ENCODE measurements at places on chromosomes 7 and 10.

DNA sequence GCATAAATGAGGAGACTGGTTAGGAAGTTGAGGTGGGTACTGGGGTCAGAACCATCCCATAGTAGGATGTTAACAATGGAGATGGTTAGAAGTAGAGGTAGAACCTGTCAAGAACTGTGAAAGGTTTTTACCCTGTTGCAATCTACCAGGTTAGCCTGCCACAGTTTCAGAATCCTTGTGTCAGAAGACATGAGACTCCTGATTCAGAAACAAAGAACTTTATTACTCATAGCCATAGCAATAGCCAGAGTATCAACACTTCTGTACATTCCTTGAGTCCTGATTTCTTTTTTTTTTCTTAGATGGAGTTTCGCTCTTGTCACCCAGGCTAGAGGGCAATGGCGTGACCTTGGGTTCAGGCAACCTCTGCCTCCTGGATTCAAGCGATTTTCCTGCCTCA is 200.9 kb downstream of the GRM3 start:
- no peaks in the 10 kb centered on the region for H3K36me3 ChIP-seq
- H3K27me3 ChIP-seq, result no peaks in the 10 kb centered on the region
- H3K4me3 ChIP-seq, result no peak overlapping the region
- H3K4me1 ChIP-seq, result no peaks in the 10 kb centered on the region
- no peak for DNase-seq
- no peak overlapping the region for H3K27ac ChIP-seq

DNA sequence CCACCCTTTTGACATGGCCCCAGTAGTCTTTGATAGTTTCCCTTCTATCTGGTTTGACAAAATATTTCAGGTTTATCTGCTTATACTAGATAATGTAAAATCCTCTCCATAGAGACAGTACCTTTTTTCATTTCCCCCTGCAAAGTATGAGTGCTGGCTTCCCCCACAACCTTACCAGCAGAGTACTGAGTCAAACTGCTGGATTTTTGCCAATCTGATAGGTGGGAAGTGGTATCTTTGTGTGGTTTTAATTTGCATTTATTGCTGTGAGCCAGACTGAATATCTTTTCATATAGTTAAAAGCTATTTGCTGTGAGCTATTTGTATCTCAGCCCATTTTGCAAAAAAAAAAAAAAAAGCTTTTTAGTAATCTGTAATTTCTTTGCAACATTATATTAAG is 32.1 kb upstream of the HECTD2 start:
- no peak for DNase-seq
- no peaks in the 10 kb centered on the region for H3K36me3 ChIP-seq
- no peaks in the 10 kb centered on the region for H3K27me3 ChIP-seq
- no peak overlapping the region for H3K4me3 ChIP-seq
- H3K4me1 ChIP-seq, result no peaks in the 10 kb centered on the region

DNA sequence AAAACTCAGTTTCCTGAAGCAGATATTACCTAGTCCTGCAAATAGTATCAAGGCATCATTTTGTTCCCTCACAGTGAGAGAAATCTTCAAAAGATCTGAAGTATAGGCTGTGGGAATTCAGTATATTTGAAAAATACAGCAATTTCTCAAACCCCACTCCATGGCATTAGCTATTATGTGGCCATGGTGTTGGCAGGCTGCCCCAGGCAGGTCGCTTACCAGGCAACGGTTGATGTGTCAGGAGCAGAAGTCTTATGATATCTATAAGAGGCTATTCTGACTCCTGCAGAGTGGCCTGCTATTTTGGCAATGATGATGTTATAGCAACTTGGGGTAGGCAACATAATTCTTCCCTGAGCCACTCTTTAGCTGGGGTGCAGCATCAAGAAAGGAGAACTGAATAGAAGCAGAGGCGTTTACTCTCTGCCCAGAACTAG is 187.9 kb downstream of the PLXDC2 start:
- H3K4me1 ChIP-seq, result no peaks in the 10 kb centered on the region
- H3K27ac ChIP-seq, result peak overlapping the region; percentile 80
- DNase-seq, result no peak
- H3K27me3 ChIP-seq, result no peaks in the 10 kb centered on the region

DNA sequence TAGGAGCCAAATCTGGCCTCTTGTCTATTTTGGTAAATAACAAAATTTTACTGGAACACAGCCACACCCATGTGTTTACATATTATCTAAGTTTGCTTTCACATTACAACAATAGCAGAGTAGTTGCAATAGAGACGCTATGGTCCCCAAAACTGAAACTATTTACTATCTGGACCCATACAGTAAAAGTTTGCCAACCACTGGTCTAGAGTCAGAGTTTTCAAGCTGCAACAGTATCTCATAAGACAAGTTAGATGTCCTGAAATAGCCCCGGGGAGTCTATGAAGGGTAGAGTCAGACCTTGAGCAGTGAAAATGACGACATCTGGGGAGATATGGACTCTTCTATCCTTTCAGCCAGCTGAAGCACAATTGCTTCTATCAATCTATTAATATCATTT is 74.2 kb downstream of the CTNNA3 start:
- H3K27ac ChIP-seq, result no peak overlapping the region
- H3K4me3 ChIP-seq, result no peak overlapping the region
- H3K27me3 ChIP-seq, result no peaks in the 10 kb centered on the region
- no peak for DNase-seq
- no peaks in the 10 kb centered on the region for H3K36me3 ChIP-seq

DNA sequence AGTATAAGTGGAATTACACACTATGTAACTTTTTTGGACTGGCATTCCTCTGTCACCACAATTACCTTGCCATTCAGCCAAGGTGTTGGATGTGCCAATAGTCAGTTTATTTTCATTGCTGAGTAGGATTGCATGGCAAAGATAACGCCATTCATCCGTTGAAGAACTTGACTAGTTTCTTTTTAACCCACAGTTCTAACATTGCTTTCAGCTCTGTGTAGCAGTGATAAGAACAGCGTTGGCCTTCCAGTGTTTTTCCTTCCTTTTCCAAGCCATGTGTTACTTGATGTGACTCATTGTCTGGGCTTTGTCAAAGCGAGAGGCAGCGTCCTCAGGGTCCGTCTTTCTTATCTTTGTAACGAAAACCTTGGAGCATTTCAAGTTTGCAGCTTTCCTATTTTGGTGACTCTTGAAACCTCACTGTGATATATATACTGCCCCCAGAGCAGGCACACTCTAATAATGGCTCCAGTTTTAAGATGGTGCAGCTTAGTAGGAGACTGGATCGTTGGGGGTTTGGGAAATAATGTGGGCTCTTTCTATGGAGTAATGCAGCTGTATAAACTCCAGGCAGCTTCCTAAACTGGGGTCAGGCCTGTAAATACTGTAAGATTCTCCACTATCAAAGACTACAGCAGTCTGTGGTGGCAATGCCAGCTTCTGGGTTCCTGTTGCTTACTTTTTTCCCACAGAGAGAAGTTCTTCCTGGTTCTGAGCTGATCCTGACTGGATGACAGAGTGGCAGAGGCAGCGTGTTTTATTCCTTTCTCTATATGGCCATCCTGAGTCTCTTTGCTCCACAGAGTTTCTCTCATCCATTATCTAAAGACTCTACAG is 41.7 kb downstream of the AKR1E2 start:
- DNase-seq, result no peak
- no peak overlapping the region for H3K4me3 ChIP-seq
- no peaks in the 10 kb centered on the region for H3K4me1 ChIP-seq

DNA sequence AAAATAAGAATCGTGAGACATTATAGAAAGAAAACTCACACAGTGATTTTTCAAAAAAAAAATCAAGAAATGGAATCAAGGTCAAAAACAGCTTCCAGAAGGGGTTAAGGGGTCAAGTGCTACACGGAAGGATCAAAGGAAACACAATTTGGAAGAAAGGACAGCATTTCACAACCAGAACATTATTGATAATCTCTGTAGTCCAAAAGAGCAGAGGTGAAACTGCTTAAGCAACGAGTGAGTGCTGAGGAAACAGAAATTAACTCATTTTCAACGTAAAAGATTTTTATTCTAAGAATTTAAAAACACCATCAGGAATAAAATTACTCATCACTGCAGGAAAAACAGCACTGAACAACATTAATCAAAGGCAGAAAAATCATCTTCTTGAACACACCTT is 23.5 kb downstream of the MINDY3 start:
- no peaks in the 10 kb centered on the region for H3K4me1 ChIP-seq
- no peak for DNase-seq
- no peak overlapping the region for H3K4me3 ChIP-seq
- H3K36me3 ChIP-seq, result no peaks in the 10 kb centered on the region

DNA sequence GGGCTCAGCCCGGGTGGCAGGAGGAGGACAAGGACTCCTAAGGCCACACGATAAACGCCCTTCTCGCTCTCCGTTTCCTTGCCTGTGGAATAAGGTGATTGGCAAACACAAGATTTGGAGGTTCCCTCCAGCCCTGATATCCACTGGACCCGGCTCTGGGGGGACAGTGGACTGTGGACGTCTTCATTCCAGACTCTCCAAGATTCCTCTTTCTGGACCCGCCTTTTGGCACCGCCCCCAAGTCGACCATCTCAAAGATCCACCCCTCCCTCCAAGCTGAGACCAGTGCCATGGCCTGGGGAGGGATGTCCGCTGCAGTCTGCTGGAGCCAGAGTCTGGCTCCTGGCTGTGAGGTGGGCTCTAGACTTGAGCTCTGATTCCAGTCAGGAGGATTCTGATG is 23.6 kb downstream of the ZNF783 start:
- H3K27ac ChIP-seq, result peak overlapping the region; percentile 50
- peaks cover 5% of the 10 kb centered on the region for H3K36me3 ChIP-seq
- H3K4me3 ChIP-seq, result peak overlapping the region; percentile 72

DNA sequence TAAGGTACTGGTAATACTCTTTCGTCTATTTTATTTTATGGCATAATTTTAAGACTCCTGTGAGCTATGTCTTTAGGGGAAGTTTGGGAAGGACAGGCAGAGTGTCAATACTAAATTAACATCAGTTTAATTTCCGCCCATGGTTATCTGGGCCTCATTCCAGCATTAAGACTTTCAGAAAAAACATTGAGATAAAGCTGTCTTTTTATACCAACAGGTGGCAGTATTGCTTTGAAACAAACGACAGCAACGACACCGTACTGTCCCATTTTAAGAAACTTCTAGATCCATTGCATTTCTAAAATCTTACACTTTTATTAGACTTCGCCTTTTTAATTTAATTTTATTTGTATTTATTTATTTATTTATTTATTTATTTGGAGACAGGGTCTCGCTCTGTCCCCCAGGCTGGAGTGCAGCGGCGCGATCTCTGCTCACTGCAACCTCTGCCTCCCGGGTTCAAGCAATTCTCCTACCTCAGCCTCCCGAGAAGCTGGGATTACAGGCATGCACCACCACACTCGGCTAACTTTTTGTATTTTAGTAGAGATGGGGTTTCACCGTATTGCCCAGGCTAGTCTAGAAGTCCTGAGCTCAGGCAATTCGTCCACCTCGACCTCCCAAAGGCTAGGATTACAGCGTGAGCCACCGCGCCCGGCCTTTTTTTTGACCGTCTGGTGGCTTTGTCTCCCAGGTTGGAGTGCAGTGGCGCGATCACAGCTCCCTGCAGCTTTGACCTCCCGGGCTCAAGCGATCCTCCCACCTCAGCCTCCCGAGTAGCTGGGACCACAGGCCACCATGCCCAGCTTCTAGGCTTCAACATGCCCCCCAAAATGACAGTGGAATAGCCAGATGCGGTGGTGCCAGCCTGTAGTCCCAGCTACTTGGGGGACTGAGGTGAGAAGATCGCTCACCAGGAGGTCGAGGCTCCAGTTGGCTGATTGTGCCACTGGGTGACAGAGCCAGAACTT is 78.7 kb upstream of the C1GALT1 start:
- no peak for DNase-seq
- no peaks in the 10 kb centered on the region for H3K4me1 ChIP-seq
- no peak overlapping the region for H3K4me3 ChIP-seq
- H3K27me3 ChIP-seq, result no peaks in the 10 kb centered on the region

DNA sequence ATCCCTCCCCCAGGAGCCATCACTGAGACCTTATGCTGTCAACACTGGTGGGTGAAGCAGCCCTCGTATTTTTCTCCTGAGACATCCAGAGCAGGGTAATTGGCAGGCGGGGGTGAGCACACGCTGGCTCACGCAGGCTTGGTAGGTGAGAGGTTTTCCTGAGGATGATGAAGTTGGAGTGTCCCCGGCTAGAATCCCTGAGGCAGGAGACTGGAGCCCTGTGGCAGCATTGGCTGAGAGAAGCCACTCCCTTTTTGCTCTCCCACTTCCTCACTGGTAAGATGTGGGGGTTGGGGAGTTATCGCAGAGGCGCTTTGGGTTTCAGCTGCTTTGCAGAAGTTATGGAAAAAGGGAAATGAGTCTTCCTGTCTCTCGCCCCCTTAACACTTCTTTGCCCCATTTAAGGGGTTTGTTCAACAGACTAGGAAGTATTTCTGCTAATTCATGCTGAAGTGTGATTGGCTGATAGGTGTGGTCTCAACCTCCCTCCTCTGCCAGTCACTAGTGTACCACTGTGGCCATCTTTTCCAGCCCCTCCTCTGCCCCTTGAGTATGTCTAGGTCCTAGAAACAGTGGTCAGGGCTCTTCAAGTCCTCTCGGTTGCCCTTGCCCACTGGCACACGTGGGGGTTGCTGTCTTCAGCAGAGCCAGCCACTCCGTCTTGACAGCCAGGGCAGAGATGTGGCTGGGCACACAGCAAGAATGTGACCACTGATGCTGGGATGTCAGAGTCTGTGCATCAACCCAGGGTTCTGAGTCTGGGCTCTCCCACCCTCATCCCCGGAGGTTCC is 5.7 kb downstream of the ARPC1B start:
- H3K4me3 ChIP-seq, result peak overlapping the region; percentile 17
- H3K27ac ChIP-seq, result peak overlapping the region; percentile 76
- no peaks in the 10 kb centered on the region for H3K36me3 ChIP-seq
- H3K27me3 ChIP-seq, result no peaks in the 10 kb centered on the region
- H3K4me1 ChIP-seq, result no peaks in the 10 kb centered on the region

Data from breast epithelium (tissue), 4 donors.